ENCODE measurements at places on chromosomes 5 and 9. TPM values are rescaled to one million over a fixed set of nuclear protein-coding genes. Genes with fewer than 3 reads are reported as not detected.

Gene MSH3
- total RNA-seq: 23.6 TPM

Gene DRD1
- total RNA-seq: not detected

Gene ARL10
- total RNA-seq: 9.3 TPM

Gene PCSK1
- not detected for total RNA-seq

Gene SLC34A3
- total RNA-seq: not detected

Gene SPINK7
- not detected for total RNA-seq

- DNase-seq: no peak
These were observed 646.9 kb upstream of the ZNF608 start for GRCh38 chr5:125393221-125393815.

DNA sequence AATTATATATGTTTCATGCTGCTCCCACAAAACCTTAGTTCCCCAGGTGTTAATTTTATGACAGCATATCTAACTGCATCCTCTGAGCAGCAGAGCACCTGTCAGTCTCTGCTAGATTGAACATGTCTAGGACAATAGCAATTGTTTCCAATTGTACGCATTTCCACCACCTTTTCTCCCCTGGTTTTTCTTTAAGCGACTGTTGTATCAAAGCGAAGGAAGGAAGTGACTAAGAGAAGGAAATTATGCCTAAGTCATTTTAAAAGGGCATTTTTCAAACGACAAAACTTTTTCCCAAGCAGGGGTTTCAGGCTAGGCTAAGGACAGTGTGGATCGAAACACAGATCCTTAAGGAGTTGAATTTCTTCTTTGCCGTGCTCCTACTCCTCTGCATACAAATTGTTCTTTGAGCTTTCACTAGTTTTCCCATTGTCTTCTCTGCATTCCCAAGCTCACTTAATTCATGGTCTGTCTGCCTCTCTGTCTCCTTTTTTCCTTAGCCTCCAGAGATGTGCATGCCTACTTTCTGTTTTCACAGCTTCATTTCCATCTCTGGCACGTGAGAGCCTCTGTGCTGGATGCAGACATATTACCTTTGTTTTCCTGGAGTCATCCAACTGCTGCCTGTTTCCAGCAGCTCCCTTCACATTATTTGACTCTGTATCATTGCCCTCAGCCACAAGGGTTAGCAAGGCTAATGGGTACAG, 39.4 kb upstream of the STARD4 start:
- DNase-seq: no peak

- no peak for DNase-seq
These were observed 42.6 kb downstream of the ARHGEF28 start for GRCh38 chr5:73668486-73669111.

DNA sequence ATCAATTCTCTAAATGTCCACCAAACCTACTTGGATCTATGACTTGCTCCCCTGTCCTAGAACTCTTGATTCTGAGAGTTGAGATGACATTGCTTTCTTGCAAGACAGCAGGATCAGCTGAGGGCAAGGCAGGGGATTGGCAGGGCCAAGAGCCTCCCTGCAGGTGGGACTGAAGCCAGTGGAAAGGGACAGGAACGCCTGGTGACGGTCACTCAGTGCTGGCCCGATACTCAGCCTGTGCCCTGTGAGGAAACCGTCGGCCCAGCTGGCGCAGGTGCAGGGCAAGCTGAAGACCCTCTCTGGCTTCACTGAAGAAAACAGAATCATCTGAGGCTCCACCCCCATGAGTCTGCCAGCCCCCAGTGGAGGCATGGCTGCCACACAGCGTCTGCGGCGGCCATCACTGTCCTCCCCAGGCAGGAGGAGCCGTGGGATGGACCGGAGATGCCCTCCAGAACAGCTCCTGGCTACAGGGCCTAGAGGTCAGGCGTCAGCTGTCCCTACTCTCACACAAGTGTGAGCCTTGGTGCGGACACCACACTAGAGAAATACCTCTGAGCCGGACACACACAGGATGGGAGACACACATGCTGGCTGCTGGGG, 14.7 kb downstream of the UBAC1 start:
- DNase-seq: no peak

- DNase-seq: no peak
These were observed 47.0 kb upstream of the RETREG1 start for GRCh38 chr5:16663840-16664239.

DNA sequence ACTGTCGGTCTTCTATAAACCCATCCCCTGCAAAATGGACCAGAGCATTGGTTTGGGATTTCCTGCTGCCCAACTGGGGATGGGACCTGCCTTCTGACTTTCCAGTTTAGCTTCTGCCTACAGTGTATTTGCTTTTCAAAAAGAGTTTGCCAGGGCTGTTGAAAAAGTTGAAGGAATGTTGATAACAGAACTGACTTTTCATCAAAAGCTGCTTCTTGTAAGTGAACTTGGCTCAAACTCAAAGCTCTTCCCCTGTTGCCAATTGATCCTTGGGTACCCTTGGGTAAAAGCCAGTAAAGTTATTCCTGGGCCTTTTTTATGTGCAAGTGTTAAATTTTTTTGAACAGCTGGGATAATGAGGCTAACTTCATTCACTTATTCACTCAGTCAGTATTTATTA, 142.9 kb upstream of the SLC30A5 start:
- no peak for DNase-seq

DNA sequence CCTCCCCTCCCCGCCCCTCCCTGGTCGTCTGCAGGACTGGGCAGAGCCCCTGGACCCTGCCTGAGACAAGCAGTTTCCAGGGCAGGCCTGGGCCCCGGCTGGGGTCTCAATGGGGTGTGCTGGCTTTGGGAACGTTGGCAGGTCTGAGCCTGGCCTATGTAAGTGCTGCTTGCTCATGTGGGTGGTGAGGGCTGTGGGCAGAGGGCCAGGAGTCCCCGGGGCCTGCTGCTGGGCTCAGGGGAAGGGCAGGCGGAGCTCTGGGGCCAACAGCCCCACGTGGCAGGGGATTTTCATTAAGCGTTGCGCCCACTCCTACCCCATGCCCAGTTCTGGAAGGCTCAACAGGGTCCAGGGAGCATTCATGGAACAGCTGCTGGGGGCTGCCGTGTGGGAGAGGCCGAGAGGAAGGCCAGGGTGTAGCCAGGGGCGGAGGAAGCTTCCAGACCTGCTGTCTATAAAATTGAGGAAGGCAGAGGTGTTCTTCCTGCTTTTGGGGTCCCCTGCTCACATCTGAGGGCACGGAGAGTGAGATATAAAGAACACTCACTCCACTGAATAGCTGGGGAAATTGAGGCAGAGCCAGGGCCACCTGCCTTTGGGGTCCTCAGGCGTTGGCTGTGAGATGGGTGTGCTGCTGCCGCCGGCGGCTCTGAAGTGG, 32.5 kb downstream of the RXRA start:
- no peak for DNase-seq

DNA sequence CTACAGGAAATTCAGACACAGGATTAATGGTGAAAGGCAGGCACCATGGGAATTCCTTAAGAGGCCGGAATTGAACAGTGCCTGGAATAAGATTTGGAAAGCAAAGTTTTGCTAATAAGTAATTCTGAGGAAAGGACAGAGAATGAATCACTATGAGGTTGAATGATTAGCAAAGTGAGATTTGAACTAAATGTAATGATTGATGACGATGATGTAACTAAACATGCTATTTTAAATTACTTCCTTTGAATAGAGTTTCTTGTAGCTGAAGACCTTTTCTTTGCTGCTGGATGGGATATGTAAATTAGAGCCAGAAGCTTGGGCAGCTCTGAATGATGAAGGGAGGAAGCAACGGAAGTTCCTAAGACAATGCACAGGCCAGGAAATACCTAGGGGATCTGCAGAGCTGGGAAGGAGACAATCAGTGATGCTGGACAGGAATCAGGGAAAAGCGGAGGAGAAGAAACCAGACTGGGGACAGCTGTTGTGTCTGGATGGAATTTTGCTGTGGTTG, 482.0 kb downstream of the PSAT1 start:
- no peak for DNase-seq

GRCh38 chr9:30575218-30575617, 1809.2 kb upstream of the ACO1 start:
- no peak for DNase-seq

DNA sequence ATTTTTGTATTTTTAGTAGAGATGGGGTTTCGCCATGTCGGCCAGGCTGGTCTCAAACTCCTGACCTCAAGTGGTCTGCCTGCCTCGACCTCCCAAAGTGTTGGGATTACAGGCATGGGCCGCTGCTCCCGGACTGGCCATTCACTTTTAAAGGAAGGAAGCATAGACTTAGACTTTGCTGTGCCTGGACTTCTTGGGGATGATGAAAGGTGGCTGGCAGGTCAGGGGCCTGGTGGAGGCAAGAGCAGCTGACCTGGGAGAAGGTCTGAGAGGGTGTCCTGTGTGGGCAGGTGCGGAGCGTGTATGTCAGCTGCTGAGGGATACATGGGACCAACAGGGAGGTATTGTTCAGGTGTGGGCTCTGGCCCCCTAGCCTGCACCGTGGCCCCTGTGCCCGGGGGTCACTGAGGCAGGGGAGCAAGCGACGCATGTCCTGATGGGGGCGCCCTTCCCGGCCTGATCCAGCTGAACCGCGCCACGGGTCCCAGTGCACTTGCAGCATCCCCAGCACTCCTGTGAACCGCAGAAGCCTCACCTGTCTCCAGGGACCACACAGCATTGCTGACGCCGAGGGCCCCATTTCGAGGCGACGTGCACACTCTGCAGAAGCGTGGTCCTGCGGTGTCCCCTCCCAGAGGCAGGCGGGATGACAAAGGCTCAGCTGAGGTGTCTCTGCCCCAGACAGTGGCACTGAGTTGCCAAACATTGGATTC, 23.1 kb downstream of the NDUFS6 start:
- no peak for DNase-seq

- no peak for DNase-seq
These were observed 495.9 kb downstream of the ANXA1 start for GRCh38 chr9:73647560-73647959.

GRCh38 chr5:130541617-130542221, 623.3 kb downstream of the HINT1 start:
- peak; percentile 40 for DNase-seq

DNA sequence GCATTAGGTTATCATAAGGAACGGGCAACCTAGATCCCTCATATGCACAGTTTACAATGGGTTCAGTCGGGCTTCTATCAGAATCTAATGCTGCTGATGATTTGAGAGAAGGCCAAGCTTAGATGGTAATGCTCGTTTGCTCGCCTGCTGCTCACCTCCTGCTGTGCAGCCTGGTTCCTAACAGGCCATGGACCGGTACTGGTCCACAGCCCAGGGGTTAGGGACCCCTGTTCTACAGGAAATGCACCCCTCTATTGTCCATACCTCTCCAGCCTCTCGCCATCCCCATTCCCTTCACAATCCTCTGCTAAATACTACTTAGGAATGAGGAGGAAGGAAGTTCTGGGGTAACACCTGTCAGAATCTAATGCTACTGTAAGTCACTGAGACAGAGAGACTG, 75.1 kb downstream of the OXCT1 start:
- no peak for DNase-seq

- DNase-seq: no peak
These were observed 198.6 kb downstream of the MSX2 start for GRCh38 chr5:174922955-174923354.

GRCh38 chr5:126066836-126067235, 356.4 kb upstream of the GRAMD2B start:
- no peak for DNase-seq

GRCh38 chr5:141806626-141807025, 71.6 kb downstream of the PCDH1 start:
- no peak for DNase-seq

Data from activated CD4-positive, alpha-beta memory T cell treated with anti-CD3 and anti-CD28 coated beads for 36 hours (primary cell).